Occipital lobe (tissue), 3 donors: ENCODE measurements at places on chromosomes 7 and 10. TPM values are rescaled to one million over a fixed set of nuclear protein-coding genes. Genes with fewer than 3 reads are reported as not detected.

DNA sequence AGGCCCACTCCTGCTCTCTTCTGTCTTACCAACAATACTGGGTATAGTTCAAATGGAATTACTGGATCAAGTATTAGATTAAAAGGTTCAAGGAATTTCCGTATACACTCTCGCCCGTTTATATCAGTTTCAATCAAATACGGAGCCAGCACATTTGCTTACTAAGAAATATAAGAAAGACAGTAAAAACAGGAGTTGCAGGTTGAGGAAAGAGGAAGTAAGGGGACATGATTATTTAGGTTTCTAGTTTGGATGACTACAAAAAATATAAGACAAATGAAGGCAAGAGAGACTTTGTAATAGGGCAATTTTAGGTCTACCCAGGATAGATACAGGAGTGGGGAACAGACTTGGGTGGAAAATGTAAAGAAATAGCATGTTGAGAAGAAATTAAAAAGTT, 109.9 kb upstream of the ABI1 start:
- DNase-seq = no peak

DNA sequence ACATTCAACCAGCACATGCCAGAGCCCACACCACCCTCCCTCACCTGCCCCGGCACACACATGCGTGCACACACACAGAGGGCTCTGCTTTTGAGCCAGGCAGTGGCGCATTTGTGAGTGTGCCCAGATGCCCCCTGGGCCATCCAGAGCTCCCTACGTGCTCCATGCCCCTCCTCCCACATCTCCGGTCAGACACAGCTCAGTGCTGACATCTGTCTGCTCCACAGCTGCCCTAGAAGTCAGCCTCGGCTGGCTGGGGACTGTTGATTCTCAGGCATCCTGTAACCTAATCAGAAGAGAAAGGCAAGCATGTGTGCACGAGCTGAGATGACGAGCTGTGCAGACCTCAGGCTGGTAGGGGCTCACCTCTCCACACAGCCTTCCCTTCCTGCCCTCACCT, 135.1 kb downstream of the ZMIZ1 start:
- no peak for DNase-seq

GRCh38 chr10:22690614-22691431, 23.6 kb downstream of the PIP4K2A start:
- no peak for DNase-seq

GRCh38 chr7:28389504-28390395, 22.6 kb upstream of the CREB5 start:
- DNase-seq = no peak

GRCh38 chr7:33262476-33262875, 133.1 kb downstream of the BBS9 start:
- no peak for DNase-seq

DNA sequence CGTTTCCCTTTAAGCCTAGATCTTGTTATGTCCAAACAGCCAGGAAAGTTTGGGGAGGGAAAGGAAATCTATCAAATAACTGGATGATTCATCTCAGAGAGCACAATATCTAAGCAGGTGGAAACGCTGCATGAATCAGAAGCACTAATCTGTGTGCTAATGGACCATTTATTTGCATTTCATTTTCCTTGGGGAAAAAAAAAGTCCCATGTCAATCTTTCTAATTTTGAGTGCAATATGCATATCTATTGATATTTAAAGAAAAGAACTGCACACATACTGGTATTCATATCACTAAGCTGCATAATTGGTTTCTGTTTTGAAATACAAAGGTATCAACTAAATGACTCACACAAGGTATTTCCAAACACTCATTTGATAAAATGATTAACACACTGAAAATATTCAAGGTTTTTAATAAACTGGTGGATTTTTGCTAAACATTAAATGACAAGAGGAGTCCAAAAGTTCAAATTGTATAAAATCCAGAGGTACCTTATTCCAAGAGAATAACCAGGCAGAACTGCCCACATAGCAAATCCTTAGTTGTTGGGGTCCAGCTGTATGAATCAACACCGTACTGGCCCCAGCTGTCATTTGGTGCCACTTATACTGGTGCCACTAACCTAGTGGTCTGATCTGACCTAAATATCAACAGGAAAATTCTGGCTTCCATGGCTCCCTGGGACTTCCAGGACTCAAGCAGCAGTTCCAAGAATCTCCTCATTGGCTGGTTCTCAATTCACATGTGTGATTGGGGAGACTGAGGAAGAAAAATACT, 122.2 kb upstream of the SP4 start:
- no peak for DNase-seq

DNA sequence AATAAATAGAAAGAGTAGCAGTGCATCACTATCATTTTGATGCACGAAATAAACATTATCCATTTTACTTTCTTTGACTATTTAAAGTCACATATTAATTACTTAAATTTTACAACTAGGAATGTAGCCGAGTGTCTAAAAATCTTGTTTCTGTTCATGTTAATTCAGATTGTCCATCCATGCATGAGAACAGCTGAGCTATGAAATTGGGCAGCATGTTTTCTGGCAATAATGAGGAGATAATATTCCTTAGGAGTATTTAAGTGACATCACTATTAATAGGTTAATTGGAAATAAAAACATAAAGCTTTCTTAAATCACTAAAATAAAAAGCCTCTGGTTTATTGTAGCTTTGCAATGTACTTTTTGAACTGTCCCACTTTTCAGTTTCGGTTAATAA, 293.8 kb downstream of the PHTF2 start:
- DNase-seq = no peak

DNA sequence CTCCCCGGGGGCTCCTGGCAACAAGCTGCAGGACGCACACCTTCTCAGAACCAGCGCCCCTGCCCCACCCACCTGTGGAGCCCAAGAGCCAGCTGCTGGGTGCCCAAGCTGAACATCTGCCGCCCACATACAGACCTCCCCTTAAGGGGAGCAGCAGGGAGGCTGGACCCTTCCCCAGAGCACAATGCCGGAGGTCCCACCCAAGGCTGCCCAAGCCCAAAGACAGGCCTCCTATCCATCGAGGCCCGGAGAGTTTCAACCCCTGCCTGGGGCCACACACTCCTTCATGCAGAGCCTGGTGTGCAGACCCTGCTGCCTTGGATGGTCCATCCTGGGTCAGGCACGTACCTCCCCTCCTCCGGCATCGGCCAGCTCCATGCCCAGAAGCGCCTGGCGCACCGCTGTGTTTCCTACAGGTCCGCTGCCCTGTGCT, 48.7 kb downstream of the VIPR2 start:
- DNase-seq = no peak

- no peak for DNase-seq
Observed at GRCh38 chr10:119251315-119251708, 43.9 kb downstream of the GRK5 start.

- DNase-seq = no peak
Observed at GRCh38 chr10:28677888-28678686, 766 bp downstream of the BAMBI start.

DNA sequence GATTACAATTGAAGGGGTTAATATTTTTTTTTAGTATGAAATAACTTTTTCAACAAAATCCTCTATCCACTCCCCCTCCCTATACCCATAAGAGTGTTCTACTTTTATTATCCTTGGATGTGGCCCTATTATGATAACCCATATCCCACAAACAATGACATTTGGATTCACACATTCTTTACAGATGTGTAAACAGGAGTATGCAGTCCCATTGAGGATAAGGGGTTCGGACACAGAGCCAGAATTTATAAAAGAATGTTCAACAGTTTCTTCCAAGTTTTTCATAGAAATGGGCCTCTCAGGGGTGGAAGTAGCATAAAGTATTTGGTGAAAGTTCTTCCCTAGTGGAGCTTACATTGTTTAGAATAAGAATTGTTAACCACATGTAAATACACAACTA, 16.1 kb upstream of the PCLO start:
- DNase-seq = no peak

DNA sequence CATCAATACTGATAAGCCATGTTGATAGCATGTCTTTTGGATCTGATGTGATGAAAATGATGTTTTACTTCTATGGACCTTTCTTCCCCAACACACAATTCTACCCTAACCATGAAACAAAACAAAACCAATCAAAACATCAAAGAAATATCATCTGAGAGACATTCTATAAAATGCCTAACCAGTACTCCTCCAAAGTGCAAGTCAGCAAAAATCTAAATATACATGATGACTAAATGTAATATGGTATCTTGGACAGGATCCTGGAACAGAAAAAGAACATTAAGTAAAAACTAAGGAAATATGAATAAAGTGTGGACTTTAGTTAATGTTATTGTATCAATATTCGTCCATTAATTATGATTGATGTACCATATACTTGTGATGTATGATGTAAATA, 625.1 kb downstream of the MAGI2 start:
- no peak for DNase-seq

- no peak for DNase-seq
Observed at GRCh38 chr7:44080118-44080517, 2.2 kb downstream of the POLM start.

DNA sequence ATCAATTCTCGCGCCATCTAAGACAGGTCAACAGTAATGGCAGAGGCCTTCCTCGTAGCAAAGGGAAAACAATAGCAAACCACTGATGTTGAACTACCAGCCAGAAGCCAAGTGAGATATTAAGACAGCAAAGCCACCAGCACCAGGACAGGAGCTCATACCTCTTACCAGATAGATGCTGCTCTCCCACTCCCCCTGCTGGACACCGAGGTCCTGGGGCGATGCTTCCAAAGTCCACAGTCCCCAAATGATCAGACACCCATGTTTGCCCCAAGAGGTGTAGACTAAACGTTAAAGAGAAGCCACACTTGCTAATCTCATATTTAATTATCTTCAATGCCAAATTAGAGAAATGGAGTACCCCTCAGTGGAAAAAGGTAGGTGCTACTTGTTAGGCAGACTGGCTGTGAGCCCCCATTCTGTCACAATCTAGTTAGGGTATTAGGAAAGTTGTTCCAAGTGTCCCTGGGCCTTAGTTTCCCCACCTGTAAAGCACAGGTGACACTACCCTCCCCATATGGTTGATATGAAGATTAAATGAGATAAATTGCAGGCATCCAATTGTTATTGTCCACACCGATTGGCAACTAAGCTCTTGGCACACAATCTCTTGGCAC, 39.9 kb downstream of the TOMM7 start:
- DNase-seq = no peak

- no peak for DNase-seq
Observed at GRCh38 chr7:27921081-27921836, 181.3 kb downstream of the TAX1BP1 start.

- DNase-seq = no peak
Observed at GRCh38 chr7:18317941-18318340, 177.6 kb upstream of the HDAC9 start.

GRCh38 chr7:15503603-15504290, 58.1 kb downstream of the AGMO start:
- no peak for DNase-seq

DNA sequence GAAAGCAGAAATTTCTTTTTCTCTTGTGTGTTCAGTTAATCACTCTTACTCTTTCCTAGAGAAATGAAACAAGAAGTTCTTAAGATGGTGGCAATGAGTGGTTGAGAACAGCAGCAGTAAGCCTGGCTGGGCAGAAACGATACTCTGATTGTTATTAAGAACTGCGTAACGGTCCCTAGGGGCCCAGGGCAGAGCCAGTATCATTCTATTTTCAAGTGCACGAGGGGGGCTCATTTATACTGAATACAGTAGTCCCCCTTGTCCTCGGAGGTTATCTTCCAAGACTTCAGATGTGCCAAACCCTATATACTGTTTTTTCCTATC, 64.9 kb downstream of the EEPD1 start:
- no peak for DNase-seq

DNA sequence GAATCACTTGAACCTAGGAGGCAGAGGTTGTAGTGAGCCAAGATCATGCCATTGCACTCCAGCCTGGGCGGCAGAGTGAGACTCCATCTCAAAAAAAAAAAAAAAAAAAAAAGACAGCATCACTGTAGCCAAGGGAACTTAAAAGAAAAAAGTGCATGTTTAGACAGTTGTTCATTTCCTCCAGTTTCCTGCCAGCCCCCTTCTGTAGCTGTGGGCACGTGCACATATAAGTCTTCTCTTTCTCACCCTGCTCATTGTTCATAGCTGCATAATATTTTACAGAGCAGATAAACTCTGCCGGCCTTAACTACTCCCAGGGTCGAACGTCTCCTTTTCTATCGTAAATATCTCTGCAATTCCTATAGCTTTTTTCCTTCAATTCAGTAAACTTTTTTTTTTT, 132.6 kb downstream of the LHPP start:
- no peak for DNase-seq

DNA sequence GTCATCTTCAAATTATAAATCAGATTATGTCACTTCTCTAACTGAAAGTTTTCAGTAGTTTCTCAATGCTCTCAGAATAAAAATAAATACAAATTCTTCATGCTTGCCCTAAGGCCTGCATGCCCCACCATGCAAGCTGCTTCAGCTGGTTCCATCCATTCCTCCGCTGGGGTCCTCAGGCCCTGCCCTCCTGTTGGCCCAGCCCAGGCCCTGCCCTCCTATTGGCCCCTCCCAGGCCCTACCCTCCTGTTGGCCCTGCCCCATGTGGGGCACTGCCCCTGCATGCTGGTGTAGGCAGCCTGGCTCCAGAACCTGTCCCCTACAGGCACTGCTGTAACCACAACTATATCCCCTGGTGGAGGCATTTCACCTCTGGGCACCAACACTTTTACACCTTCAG, 109.3 kb upstream of the TCERG1L start:
- DNase-seq = no peak

DNA sequence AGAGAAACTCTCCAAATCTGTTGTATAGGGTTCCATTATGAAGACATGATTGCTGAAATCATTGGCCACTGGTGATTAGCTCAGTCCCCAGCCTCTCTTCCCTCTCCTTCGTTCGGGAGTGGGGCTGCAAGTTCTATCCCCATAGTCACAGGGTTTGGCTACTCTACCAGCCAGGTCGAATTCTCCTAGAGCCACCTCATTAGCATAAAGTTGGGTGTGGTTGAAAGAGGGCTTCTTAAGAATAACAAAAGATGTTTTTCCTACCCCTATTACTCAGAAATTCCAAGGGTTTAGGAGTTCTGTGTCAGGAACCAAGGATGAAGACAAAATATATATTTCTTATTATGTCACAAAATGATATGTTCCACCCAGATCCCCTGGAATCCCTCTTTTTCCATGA, 166.2 kb upstream of the YAE1 start:
- DNase-seq = no peak

GRCh38 chr10:112946649-112947048, 3.4 kb upstream of the TCF7L2 start:
- no peak for DNase-seq

- no peak for DNase-seq
Observed at GRCh38 chr7:39504963-39505362, 61.2 kb upstream of the YAE1 start.

GRCh38 chr10:4586776-4587175, 239.2 kb upstream of the AKR1E2 start:
- no peak for DNase-seq

GRCh38 chr10:44973323-44974081, 5.1 kb downstream of the DEPP1 start:
- no peak for DNase-seq

Gene PAPOLB
- total RNA-seq = 0.94 TPM

Gene SSC4D
- 0.94 TPM for total RNA-seq

Gene TEX47
- not detected for total RNA-seq

Gene MUC3A
- total RNA-seq = 0.47 TPM

Gene CNTNAP2
- 37.3 TPM for total RNA-seq

Gene ANXA8
- not detected for total RNA-seq

Gene PIP
- not detected for total RNA-seq

Gene ATOH7
- total RNA-seq = 1.4 TPM

Gene ZNF736
- total RNA-seq = 63.8 TPM
